ENCODE measurements at places on chromosomes 2 and 18. TPM values are rescaled to one million over a fixed set of nuclear protein-coding genes. Genes with fewer than 3 reads are reported as not detected.

RAX gene
- not detected for polyA plus RNA-seq

CHMP1B gene
- polyA plus RNA-seq: 101 TPM

HSBP1L1 gene
- polyA plus RNA-seq: 51.1 TPM

DNA sequence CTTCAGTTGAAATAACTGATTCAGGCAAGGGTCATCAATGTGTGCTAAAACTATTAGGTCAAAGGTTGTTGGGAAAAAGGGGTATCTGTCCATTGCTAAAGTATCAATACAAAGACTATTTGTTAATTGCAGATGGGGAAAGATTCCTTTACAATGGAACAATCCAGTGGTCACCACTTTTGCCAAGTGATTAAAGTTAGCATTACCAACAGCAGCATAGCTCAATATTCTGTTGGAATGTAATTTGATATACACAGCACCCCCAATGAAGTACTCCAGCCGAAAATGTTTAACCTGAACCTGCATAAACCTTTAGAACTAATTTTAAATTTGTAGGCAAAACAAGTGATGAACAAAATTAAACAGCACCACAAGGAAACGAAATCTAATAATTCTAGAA, 191.0 kb downstream of the TCF4 start:
- no peak for DNase-seq

DNA sequence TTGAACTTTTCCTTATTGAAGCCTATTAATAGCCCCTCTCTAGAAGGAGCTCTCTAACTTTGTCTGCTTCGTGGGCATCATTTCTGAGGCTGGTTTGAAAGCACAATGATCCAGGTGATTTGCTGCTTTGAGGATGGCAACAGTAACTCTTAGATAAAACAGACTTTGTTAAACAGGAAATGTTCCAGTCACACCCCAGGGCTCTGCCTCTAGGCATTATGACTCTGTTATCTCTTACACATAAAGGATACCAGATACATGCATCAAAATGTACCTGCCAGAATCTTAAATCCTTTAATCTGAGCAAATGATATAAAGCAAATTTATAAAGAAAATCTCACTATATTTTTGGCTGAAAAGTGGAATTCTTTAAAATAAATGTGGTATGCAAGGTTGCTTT, 52.3 kb downstream of the GAD1 start:
- no peak for DNase-seq

GRCh38 chr2:196563876-196564275, 75.6 kb upstream of the CCDC150 start:
- DNase-seq: no peak

DNA sequence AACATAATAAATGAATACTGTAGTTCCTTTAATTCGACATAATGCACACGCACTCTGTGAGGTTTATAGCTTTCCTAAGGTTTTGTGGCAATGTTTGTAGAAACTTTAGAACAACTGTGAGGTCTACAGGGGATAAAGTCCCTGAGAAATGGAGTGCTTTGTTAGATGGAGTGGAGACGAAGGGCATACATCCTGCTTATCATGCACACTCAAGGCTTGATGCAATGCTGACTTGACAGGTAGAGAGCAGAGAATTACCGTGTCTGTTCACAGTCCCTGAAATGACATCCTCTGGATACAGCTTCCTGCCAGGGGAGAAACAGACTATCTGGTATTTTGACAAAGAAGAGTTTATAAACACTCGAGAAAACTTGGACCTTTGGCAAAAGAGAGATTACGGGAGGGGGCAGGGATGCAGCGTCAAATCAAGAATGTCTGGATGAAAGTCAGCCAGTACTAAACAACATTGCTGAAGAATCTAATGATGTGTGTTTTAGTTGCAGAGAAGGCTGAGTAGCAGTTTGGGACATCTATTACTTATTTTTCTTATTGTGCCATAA, 766.9 kb upstream of the ZEB2 start:
- DNase-seq: no peak

- DNase-seq: no peak
Observed at GRCh38 chr2:172282944-172283343, 144.4 kb upstream of the ITGA6 start.

DNA sequence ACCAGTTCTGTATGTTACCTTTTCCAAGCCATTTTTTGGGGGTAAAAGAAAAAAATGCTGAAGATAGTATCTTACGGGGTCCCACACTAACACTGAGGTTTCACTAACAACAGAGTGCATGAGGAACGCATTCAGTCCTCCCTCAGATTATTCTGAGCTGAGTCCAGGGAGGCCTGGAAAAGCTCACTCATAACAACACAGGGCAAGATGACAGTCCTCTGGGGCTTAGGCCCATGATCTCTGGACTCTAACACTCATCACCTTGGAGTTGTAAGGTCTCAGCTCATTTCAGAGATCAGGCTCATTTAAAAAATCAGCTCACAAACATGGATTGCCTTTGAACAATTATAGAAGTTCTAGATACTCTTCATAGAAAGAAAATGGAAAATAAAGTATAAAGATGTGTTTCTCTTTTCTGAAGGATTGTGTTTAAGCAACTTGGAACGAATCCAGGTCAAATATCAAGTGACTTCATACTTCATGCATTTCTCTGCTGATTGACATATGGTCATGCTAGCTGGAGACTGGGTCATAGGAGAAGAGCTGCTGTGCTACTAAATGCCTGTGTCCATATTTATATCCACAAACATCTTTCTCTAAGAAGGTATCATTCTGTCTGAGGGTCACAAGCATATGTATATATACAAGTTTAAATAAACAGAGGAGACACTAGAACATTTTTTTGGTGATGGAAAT, 265.8 kb downstream of the ALK start:
- DNase-seq: no peak

DNA sequence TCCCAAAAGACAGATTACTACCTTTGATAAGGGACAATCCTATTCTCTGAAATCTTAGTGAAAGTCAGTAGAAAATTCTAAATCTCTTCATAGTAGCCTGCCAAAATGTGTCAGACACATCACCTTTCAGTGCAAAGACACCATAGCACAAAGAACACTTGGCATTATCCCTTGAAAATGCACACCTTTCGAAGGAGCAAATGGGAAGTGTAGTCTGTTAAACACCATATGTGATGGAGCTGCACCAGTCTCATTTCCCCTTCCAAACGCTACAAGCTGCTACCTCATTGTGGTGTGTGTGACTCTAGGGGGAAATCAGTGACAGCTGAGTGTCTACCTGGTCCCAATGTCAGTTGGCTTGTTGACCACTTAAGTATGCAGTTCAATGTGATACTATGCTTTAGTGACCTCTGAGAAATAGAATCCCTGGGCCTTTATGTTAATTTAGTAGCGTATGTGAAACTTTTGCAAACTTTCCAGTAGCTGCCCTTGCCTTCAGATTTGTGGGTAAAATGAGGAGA, 551.7 kb downstream of the ARHGAP15 start:
- DNase-seq: no peak
